ENCODE measurements at places on chromosomes 1 and 21.

DNA sequence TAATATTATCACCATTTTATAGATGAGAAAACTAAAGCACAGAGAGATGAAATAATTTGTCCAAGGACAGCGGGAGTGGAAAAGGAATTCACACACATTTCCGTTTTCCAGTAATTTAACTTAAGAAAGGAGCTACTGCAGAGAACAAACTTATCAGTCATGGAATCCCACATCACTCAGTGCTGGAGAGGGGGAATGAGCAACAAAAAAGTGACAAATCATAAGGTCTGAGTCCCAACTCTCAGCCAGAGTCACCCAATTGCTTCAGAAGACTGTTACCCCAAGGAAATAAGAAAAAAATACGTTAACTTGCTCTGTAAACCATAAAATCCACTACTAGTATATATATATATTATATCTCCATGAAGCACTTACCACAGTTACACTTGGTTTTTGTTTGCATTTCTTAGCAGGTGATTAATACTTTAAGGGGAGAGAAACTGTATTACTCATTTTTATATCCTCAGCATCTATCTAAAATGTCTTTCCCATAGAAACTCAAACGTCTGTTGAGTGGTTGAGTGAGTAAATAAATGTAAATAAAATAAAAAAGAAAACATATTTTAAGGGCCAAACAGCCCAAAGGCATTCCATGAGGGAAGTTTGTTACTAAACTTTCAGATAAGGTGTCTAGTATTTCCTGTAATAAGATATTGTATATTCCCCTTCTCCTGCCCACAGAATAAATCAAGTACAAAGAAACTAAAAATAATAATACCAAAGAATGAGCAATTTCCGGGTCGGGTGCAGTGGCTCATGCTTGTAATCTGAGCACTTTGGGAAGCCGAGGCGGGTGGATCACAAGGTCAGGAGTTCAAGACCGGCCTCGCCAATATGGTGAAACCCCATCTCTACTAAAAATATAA, 76.8 kb downstream of the SLC45A1 start:
- no peaks in the 10 kb centered on the region for H3K36me3 ChIP-seq
- no peak overlapping the region for H3K27ac ChIP-seq
- H3K4me3 ChIP-seq, result no peak overlapping the region

GRCh38 chr1:211511947-211512346, 20.0 kb upstream of the RD3 start:
- no peaks in the 10 kb centered on the region for H3K36me3 ChIP-seq
- no peaks in the 10 kb centered on the region for H3K4me1 ChIP-seq
- no peak overlapping the region for H3K27ac ChIP-seq

GRCh38 chr1:57910782-57911181, 486.9 kb upstream of the DAB1 start:
- DNase-seq, result no peak
- H3K36me3 ChIP-seq, result no peaks in the 10 kb centered on the region
- no peak overlapping the region for H3K27ac ChIP-seq
- no peak overlapping the region for H3K4me3 ChIP-seq
- no peaks in the 10 kb centered on the region for H3K4me1 ChIP-seq

DNA sequence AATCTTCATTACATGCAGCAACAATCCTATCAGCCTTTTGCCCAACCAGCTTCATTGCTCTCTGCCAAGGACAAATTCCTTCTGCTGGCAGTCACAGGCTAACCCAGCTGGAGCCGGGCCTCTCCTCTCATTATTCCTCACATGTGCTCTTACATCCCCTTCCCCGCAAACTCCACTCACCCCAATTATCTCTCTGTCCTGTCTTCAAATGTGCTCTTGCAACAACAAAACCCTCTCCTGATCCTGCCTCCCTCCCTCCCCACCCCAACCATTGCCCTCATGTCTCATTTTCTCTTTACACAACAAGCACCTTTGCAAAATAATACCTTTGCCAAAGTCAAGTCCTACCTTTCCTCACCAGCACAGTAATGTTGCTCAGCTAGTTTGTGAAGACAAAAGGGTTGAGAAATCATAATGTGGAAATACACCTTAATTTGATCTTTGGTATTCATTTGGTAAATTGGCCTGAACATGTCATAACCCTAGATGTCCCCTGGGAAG, 36.0 kb upstream of the DHCR24 start:
- H3K36me3 ChIP-seq, result no peaks in the 10 kb centered on the region
- no peak for DNase-seq
- H3K4me3 ChIP-seq, result no peak overlapping the region
- H3K27ac ChIP-seq, result no peak overlapping the region

GRCh38 chr21:33196941-33197374, 32.8 kb upstream of the IFNAR2 start:
- H3K27ac ChIP-seq, result no peak overlapping the region
- no peak overlapping the region for H3K4me3 ChIP-seq
- DNase-seq, result peak; percentile 74
- H3K4me1 ChIP-seq, result no peaks in the 10 kb centered on the region

- H3K36me3 ChIP-seq, result no peaks in the 10 kb centered on the region
- H3K27me3 ChIP-seq, result no peaks in the 10 kb centered on the region
- no peak overlapping the region for H3K27ac ChIP-seq
- H3K4me1 ChIP-seq, result no peaks in the 10 kb centered on the region
Observed at GRCh38 chr1:167479331-167479979, 38.9 kb downstream of the CD247 start.

- no peak for DNase-seq
- H3K27ac ChIP-seq, result no peak overlapping the region
- H3K27me3 ChIP-seq, result no peaks in the 10 kb centered on the region
- H3K36me3 ChIP-seq, result no peaks in the 10 kb centered on the region
- H3K4me1 ChIP-seq, result peaks cover 7% of the 10 kb centered on the region
Observed at GRCh38 chr1:25586181-25586588, 30.4 kb upstream of the MAN1C1 start.

DNA sequence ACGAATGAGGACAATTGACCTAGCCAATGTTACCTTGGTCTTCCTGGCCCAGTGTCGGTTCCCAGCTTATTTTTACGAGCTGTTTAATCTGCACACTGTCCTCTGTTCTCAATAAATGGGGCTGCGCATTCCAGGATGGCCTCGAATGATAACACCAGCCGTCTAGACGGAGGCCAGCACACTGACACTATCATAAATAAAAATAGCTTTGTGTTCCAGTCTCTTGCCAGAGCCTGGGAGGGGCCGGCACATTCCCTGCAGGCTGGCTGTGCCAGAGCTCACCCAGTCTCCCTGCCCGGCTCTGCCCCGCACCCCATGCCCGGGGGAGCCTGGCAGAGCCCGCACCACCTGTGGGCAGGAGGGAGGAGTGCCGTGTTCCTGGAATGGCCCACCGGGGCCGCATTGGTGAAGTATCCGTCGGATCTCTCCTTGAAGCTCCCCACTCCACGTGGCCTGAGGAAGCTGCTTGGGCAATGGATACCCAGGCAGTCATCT, 92.1 kb downstream of the SPSB1 start:
- no peaks in the 10 kb centered on the region for H3K27me3 ChIP-seq
- DNase-seq, result no peak
- H3K27ac ChIP-seq, result no peak overlapping the region
- H3K36me3 ChIP-seq, result no peaks in the 10 kb centered on the region
- H3K4me3 ChIP-seq, result no peak overlapping the region
- peaks cover 2% of the 10 kb centered on the region for H3K4me1 ChIP-seq

DNA sequence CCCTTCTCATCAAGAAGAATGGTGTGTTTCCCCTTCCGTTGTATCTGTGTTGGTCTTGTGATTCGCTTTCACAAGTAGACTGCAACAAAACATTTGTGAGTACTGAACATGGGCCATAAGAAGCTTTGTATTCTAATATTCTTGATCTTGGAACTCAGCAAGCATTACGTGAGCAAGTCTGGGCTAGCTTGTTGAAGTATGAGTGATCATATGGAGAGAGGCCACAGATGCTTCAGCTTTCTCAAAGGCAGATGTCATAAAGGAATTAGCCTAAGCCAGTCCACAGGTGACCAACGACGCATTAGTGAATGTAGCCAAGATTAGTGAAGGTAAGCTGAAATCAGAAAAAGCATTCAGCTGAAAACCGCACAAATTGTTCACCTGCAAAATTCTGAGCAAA, 609.6 kb upstream of the NEGR1 start:
- no peaks in the 10 kb centered on the region for H3K36me3 ChIP-seq
- H3K4me3 ChIP-seq, result no peak overlapping the region
- no peak for DNase-seq
- no peak overlapping the region for H3K27ac ChIP-seq
- no peaks in the 10 kb centered on the region for H3K4me1 ChIP-seq
- no peaks in the 10 kb centered on the region for H3K27me3 ChIP-seq

DNA sequence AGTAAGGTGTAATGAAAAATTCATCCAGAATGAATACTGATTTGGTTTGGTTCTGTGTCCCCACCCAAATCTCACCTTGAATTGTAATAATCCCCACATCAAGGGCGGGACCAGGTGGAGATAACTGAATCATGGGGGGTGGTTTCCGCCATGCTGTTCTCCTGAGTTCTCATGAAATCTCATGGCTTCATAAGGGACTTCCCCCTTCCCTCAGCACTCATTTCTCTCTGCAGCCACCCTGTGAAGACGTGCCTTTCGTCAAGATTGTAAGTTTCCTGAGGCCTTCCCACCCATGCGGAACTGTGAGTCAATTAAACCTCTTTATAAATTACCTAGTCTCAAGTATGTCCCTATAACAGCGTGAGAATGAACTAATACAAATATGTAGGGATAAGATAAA, 5.5 kb upstream of the SYNJ1 start:
- H3K36me3 ChIP-seq, result no peaks in the 10 kb centered on the region
- no peak for DNase-seq
- no peaks in the 10 kb centered on the region for H3K4me1 ChIP-seq
- no peaks in the 10 kb centered on the region for H3K27me3 ChIP-seq

DNA sequence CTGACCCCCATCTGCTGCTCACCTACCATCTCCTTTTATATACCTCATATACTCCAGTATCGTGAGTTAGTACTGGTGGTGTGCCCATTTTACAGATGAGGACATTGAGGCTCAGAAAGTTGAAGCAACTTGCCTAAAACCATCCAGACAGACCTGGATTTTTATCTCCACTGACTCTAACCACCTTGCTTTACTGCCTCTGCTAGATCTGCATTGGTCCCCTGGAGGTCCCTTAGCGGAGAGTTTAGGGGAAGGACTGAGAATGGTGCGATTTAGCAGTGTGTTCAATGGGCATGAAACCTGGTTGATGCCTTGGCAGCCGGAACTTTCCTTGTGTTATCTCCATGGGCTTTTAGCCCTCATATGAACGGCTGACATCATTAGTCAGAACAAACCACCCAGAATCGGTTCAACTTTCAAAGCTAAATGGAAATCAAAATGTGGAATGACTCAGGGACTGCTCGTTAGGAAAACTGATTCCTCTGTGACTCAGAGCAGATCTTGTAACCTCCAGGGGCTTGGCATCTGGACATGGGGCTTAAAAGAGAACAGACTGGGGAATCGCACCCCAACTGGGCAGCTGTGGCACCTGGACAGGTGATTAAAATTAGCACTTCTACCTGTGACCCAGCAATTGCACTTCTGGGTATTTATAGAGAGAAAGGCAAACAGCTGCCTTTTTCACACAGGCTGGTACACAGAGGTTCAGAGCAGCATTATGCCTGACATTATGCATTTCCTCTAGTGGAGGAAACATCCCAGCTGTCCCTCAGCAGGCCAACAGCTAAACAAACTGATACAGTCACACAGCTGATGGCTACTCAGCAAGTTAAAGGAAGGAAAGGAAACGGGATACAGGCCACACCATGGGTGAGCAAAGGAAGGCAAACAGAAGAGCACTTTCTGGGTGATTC, 25.3 kb downstream of the TMEM51 start:
- H3K4me1 ChIP-seq, result peaks cover 4% of the 10 kb centered on the region
- DNase-seq, result no peak
- no peaks in the 10 kb centered on the region for H3K27me3 ChIP-seq
- no peak overlapping the region for H3K27ac ChIP-seq

DNA sequence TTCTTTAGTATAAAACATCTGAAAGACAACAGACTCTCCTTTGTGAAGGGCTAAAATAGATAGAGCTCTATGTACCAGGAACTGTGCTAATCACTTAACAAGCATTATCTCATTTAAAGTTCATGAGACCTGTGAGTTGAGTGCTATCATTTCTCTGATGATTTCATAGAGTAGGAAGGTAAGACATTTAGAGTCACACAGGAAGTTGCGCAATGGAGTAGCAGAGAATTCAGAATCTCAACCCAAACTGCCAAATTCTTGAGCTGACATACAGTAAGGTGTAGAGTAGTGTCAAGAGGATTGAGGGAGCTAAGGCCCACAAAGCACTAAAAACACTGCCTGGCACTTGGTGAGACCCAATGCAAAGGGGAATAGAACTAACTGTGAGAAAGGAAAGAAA, 384.3 kb downstream of the NTNG1 start:
- no peak overlapping the region for H3K4me3 ChIP-seq
- H3K27me3 ChIP-seq, result no peaks in the 10 kb centered on the region
- no peaks in the 10 kb centered on the region for H3K36me3 ChIP-seq
- no peak overlapping the region for H3K27ac ChIP-seq

- peaks cover 3% of the 10 kb centered on the region for H3K27me3 ChIP-seq
- H3K4me1 ChIP-seq, result peaks cover 1% of the 10 kb centered on the region
- no peaks in the 10 kb centered on the region for H3K36me3 ChIP-seq
- H3K4me3 ChIP-seq, result peak overlapping the region; percentile 12
Observed at GRCh38 chr1:6148497-6149241, 31.5 kb downstream of the CHD5 start.

DNA sequence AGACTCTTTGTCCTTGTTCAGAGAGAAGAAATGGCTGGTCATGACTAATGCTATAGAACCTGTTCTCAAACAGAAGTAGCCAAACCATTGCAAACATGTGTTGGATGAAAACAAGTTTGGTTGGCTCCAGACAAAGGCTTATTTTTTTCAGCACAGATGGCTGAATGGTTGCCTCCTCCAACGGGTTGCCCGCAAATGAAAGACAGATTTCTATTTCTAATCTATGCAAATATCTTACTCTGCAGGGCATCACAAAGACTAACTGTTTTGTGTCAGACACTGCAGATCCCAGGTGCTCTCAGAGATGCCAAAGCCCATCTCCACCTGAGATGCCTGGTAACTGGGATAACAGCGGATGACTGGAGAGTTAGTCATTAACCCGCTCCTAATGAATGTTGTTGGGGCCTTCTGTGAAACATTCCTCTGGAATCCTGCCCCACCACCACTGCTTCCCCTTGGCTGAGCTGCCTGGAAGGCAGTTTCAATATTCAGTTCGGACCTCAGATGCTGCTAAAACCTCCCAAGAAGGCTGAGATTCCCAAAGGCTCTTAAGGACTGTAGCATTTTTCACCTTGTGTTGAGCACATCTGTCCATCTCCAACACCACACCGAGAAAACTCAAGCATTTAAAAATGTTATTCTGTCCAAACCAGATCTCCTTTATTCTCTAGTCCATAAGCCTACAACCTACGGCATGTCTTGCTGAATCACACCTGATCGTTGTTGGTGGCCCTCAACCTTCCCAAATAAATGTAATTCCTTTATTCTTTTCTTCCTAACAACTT, 104.4 kb downstream of the PTPN14 start:
- peak overlapping the region; percentile 32 for H3K27ac ChIP-seq
- H3K4me3 ChIP-seq, result no peak overlapping the region
- peaks cover 5% of the 10 kb centered on the region for H3K4me1 ChIP-seq
- no peaks in the 10 kb centered on the region for H3K36me3 ChIP-seq

GRCh38 chr1:32683397-32683796, 19.2 kb downstream of the SYNC start:
- H3K27me3 ChIP-seq, result no peaks in the 10 kb centered on the region
- no peak overlapping the region for H3K27ac ChIP-seq
- H3K36me3 ChIP-seq, result peaks cover 9% of the 10 kb centered on the region
- H3K4me1 ChIP-seq, result no peaks in the 10 kb centered on the region

Data from iPS DF 6.9 (cell line).